ENCODE measurements at places on chromosomes 11 and 22.

DNA sequence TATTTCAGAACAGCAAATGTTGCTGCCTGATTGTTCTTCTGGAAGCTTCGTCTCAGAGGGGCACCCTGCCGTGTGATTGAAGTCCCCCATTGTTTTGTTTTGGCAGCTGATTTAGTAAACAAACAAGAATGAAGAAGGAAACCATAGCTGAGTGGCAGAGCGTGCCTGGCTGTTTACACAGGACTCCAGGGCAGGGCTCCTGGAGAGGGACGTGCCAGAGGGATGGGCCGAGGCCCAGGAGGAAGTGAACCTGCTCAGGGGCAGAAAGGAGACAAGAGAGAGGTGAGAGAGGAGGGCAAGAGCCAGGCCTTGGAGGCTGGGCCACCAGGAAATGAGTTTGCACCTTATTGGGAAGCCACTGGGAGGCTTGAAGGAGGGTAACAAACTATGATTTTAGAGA lies 85.5 kb upstream of the B3GAT1 start:
- no peak for DNase-seq

- no peak for DNase-seq
Observed at GRCh38 chr11:130369713-130370112, 55.0 kb upstream of the ZBTB44 start.

GRCh38 chr11:44912270-44912987 lies 38.3 kb downstream of the TP53I11 start:
- no peak for DNase-seq

DNA sequence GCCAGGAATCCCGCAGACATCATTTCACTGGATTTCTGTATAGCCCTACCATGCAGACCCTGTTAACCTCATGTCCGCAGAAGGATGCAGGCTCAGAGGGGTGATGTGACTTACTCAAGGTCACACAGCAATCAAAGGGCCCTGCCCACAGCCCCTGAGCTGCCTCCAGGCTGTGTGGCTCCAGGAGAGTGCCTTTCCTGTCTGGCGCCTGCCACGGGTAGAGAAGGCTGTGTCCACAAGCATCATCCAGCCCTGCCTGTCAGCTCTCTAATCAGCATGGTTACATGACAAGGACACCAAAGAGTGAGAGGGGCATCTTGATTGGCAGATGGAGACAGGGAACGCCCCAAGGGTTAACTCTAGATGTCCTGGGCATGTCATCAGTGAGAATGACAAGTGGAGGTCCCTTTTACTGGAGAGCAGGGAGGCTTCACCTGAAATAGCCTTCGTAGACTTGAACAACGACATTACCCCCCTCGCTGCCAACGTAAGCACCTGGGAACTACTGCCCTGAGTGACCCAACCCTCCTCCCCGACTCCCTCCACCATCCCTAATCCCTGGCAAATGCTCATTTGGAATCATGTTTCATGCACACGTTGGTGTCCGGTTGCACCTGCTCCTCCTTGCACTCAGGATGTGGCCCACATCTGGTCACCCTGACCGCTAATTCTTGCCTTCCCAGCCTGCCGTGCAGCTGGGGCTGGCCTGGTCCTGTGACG lies 6.9 kb downstream of the FGF19 start:
- no peak for DNase-seq

DNA sequence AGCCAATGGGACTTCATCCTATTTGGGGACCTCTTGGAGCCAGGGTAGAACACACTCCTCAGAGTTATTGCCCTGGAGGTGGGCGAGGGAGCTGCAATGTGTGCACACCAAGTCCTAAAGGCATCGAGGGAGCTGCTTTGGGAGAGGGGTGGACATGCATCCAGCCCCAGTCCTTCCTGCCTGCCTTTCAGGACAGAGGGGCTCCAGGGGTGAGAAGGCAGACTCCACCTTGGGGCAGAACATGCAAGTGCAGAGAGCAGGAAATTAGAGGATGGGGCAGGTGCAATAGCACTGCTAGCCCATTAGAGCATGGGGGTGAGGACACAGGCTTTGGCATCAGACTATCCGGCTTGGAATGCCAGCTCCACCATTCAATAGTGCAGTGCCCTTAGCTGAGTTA lies 288.5 kb downstream of the OPCML start:
- no peak for DNase-seq
